ENCODE measurements at places on chromosomes 1 and 21.
A peak's percentile ranks its signal among the peaks of the same experiment; 100 is the strongest.

DNA sequence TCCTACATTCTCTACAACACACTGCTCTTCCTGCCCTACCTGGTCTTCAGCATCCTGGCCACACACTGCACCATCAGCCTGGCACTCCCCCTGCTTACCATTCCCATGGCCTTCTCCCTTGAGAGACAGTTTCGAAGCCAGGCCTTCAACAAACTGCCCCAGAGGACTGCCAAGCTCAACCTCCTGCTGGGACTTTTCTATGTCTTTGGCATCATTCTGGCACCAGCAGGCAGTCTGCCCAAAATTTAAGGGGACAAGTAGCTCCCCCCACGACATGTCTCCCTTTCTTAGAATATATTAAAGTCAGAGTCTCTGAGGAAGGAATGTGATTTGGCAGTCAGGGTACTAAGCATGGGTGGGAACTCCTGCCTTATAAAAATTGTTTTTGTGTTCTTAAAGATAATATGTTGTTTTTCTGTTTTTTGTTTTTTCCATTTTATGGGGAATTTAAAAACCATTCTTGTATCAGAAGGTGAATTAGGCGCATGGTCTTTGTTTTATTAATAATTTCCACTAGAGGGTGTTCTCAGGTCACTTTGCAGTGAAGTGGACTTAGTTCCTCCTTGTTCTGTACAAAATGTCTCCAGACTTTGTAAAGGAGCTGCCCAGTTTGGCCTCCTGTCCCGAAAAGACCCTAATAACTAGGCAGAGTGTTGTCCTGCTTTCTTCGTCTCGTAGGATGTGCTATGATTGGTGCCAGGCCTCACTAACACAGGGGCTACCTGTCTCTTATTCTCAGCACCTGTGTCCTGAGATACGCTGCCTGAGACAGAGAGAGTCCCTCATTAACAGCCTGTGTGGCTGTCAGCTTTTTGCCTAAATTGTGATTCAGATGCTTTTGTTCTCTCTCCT is 13.1 kb downstream of the UBIAD1 start:
- DNase-seq = no peak

DNA sequence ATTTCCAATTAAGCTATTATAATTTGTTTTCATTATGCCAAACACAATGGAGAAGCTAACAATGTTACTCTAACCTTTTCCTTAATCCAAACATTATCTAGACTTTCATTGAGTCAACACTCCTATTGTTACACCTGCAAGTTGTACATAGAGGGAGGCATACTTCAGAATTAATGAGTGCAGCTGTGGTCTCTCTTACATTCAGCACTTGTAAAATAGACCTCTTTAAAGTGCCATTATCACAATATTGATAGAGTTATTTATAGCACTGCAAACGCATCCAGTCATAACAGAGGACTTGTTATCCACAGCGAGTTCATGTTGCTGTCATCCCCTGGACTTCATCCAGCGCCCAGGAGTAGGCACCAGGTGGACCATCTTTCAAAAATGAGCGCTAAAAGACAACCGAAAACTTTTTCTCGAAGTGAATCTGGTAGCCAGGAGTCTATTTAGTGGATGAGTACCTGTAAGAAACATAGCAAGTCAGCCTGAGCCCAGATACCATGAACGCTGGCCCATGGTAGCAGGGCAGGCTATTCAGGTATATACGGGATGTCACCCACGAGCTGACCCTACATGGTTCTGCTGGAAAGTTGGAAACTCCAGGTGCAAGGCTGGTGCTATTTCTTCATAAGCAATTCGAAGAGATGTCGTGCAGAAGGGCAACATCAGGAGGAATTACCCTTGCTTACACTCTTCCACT is 70.6 kb upstream of the NFIA start:
- no peak for DNase-seq

DNA sequence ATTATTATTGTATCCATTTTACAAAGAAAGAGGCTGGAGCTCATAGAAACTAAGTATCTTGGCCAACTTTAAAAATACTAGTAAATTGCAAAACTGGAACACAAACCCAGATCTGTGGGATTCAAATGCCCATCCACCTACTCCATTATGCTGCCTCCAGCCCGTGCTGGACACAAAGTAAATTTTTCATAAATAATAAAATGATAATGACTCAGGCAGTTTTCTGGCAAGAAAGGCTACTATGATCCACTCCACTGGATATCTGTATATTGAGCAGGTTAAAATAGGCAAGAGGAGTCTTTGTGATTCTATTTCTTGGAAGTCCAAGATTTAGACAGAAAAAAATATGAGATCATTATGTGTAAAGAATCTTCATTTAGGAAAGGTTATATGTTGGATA is 138.3 kb upstream of the DUSP10 start:
- no peak for DNase-seq

DNA sequence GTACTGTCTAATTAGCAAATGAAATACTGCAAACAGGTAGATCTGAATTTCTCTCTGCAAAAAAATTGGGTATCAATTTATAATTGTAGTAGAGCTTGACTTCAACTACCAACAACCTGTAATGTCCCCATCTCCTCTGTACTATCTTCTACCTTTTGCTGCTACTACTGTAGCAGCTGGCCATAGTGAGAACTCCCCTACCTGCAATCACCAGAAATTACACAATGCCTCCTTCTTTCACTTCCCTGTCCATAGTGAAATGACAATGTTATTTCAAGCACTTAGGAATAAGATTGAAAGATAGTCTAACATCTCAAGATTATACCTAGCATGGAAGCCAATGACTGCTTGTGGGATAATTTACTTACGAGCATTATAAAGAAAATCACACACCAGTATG is 100.4 kb downstream of the ACBD6 start:
- no peak for DNase-seq

DNA sequence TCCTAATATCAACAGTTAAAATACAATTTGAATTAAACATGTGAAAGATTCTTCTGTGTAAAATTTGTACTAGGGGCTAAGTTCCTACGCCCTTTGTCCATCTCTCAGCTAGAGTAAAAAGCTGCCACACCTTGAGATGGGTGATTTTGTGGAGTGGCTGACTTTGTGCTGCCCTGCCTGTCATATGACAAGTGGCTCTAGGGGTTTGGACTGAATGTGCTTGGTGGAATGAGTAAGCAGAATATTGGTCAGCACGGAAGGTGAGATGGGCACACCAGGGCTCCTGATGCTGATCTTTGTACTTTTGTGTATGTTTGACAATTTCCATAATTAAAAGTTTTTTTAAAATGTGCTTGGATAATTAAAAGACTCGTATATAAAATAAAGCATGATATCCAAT is 133.6 kb upstream of the SLC45A1 start:
- no peak for DNase-seq

DNA sequence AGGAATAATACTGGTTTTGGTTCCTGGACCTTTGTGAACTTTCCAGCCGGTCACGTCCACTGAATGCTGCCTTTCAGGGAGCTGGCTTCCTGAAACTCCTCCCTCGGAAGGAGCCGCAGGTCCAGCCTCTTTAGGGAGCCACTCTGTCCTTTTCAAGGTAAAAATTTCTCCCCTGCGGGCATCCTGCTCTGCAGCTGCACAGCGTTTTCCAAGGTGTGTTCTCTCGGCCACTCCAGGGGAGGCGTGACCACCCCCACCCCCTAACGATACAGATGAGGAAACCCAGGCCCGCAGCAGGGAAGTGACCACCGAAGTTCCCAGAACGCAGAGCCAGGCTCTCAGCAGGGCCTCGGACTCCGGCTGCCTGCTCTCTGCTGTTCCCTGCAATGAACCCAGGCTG is 21.5 kb downstream of the PADI2 start:
- no peak for DNase-seq

GRCh38 chr1:179599623-179600249 is 8.1 kb downstream of the TDRD5 start:
- DNase-seq = no peak

DNA sequence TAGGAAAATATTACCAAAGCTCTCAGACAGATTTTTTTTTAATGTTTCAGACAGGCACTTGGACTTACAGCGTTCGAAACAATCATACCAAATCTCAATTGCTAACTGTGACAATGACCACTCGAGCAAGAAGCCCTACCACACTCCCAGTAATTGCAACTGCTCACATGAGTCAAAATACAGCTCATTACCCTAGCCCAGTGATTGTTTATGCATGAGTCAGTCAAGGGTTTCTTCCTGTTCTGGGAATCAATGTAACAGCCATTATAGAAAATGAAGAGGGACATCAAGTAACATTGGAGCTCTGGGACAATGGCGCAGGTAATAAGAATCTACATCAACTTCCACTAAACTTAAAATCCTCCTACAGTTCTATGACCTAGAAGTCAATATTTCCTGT is 56.1 kb upstream of the SH3GLB1 start:
- no peak for DNase-seq

DNA sequence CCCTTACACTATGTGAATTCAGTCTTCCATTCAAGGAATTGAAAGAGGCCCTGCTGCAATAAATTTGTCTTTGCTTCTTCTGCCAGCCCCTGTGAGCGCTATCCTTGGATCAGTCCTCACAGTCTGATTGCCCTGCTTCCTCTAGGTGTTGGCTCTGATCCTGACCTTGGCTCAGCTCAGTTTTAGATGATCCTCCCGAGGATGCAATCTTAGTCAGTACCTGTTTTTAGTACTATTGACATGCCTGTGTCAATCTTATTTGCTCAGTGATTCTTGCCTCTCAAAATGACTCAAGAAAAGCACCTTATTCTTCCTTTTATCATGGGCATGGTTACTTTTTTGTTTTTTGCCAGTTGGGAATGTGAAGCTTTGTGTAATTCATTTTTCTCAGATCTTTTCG is 101.4 kb upstream of the KCNK1 start:
- DNase-seq = no peak

- no peak for DNase-seq
Measured at GRCh38 chr1:213369465-213369864, 318.4 kb downstream of the RPS6KC1 start.

GRCh38 chr1:228827019-228827418 is 91.7 kb downstream of the RHOU start:
- no peak for DNase-seq

DNA sequence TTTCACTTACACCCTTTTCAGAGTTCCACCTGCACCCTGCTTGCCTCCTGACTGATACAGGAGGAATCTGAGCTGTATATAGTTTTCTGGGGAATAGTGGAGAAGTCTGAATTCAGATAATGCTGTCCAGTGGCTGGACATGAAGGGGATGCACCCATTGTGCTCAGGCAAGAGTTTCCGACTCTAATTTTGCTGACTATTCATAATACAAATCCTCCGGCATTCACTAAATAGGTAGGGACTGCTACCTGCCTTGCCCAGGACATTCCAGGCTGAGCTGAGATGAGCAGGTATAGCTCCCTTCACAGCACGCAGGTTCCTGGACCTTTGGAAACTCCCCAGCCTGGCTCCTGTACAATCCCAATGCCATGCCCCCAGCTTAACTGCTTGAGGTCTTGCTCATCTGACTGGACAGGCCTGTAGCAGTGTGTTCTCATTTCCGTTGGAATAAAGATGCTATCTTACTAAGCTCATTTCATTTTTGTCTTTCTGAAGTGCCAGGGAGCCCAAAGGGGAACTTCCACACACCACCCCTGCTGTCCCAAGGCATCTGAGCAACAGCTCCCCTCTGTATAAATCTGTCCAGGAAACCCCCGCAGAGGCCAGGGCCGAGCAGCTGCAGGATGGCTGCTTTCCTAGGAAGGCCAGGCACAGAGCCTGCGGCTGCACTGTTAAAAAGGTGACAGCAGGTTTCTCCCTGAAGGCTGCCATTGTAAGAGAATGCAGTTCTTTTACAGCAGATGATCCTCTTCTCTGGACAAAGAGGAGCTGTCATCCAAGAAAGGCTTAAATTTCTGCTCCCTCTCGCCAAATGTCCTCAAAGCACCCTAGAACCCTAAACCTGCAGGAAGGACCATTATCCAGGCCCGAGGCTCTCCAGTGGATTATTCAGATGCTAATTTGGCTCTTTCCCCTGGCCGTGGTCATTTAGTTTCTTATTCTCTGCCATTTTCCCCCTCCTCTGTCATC is 21.7 kb upstream of the VASH2 start:
- peak; percentile 19 for DNase-seq

DNA sequence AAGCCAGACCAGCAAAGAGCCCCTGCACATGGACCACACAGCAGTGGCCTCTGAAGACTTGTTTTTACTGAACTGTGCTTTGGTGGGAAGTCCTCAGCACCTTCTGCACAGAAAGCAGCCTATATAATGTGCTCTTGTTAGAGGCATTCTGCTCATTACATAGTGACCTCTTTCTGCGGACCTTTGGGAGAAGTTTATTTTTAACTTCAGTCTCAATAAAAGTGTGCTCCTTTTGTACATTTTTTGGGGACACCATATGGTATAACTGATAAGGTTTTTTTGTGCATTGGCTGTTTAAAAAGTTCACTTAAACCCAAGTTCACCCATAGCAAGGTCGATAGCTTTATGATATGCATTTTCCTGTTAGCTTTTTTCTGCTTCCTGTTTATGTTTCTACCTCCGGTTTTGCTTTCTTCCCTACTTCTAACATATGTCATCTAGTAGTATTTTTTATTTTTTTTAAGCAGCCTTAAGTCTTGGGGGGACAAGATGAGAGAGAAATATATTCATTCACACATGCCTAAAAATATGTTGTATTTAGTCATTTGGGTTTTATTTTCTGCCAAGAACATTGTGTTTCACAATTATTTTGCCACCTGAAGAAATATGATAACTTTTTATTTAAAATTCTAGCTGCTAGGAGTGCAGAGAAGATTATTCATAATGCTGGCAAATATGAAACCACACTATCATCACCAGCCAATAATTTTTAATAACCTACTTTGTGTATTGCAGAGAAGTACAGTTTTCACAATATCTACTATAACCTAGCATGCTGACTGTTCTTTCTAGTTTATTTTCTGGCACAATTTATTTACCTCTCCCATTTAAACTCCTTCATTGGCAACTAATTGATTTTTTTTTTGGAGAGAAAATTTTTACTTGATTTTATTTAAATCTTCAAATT is 22.9 kb upstream of the SLC19A2 start:
- DNase-seq = no peak

DNA sequence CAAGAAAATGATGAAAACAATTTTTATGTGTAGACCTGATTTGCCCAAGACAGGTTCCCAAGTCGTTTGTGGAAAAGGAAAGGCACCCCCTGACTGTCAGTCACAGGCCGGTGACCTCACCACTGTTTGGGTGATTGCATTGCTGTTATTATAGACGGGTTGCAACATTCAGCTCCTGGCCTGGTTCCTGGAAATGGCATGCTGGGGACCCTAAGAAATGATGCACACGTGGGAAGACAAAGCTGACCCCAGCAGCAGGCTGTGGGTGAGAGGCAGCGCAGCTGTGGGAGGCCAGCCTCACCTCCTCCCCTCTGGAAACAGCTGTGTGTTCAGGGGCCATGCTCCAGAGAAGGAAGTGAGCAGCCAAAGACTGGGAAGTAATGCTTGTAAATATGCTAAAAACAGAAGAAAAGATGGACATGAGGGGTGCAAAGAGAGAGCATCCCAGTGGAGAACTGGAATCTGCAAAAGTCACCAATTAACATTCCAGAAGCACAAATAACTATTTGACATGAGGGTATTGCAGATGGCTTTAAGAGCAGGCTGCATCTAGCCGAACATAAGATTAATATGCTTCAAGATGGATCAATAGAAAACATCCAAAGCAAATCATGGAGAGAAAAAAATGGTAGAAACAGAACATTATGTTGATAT is 23.4 kb upstream of the ABCG1 start:
- no peak for DNase-seq

Data from stimulated activated naive B cell treated with anti-CD40 and anti-IgM and Interleukin-4, amounts not matched to agents 10 μg/mL and 1 μg/mL and 100 μg/mL, for 72 hours (primary cell).